ENCODE measurements at places on chromosomes 2 and 18.

DNA sequence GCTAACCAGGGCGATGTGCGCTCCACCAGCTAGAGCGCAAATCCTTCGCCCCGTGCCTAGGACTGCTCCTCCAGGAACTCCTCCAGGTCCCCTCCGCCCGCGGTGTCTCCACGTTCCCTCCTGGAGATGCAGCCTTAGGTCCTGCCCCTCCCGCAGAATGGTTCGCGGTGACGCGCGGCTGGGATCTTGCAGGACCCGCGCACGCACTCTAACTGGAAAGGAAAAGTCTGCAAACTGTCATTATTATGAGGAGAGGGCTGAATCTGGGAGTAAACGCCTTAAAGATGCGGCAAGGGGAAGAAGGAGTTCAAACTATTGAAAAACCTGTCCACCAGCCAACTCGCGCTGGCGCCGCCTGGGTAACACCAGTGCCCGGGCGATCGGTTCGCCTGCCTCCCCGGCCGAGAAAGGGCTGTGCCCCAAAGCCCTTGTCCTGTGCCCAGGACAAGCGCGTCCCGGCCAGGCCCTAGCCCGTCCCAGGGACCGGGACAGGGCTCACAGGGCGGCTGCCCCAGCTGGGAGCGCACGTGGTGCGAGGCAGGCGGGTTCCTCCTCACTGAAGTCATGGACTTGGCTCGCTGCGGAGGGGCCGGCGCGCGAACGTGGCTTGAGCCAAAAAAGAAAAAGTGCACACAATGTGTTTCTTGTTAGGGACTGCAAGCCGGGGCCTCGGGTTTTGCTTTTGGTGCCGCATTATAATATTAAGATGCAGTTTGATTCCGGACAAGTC is 5.5 kb upstream of the ID2 start:
- DNase-seq, result peak; percentile 58

- no peak for DNase-seq
Observed at GRCh38 chr2:83944191-83944590, 514.9 kb downstream of the SUCLG1 start.

DNA sequence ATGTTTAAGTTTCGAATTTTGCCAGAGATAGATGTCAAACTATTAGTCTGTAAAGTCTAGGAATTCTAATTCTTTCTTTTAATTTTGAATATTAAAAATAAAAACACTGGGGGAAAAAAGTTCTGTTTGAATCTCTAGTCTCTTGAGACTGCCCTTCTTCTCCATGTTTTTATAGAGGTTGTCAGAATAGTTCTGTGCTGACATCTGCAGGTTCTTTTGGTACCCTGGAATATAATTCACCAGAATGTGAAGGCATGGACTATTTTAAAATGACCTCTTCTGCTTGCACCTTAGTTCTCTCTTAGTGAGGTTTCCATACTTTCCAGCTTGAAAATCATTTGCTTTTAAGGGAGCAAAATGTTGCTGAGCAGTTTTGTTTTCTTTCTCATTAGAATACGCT is 121.0 kb upstream of the MSTN start:
- no peak for DNase-seq

DNA sequence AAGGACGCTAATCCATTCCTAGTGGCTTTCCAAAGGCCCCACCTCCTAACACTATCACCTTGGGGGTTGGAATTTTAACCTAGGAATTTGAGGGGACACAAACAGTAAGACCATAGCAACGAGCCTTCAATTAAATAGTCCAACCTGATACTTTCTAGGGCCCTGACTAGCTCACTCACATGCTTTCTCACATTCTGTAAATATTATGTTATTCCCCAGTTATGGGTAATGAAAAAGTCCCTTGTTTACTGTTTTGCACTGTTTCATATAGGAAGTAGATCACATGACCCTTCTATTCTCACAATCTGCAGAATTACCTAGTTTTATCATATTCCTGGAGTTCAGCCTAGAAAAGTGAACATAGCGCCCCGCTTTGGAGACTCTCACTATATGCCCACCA is 1212.1 kb upstream of the ACVR2A start:
- no peak for DNase-seq

- no peak for DNase-seq
Observed at GRCh38 chr2:53220969-53221368, 546.6 kb upstream of the CHAC2 start.

GRCh38 chr2:182366628-182367027 is 60.2 kb downstream of the PDE1A start:
- no peak for DNase-seq

- no peak for DNase-seq
Observed at GRCh38 chr2:201415149-201415548, 36.1 kb downstream of the TRAK2 start.

- peak; percentile 72 for DNase-seq
Observed at GRCh38 chr2:175097297-175097696, 70.7 kb downstream of the ATF2 start.

GRCh38 chr2:234425639-234426603 is 71.0 kb downstream of the ARL4C start:
- DNase-seq, result no peak

- no peak for DNase-seq
Observed at GRCh38 chr2:20620271-20620681, 30.6 kb downstream of the HS1BP3 start.

- DNase-seq, result peak; percentile 97
Observed at GRCh38 chr18:48832938-48833700, 117.6 kb downstream of the SMAD7 start.

Measured in Daoy (cell line).